ENCODE measurements at places on chromosomes 12 and 14. TPM values are rescaled to one million over a fixed set of nuclear protein-coding genes. Genes with fewer than 3 reads are reported as not detected.

DNA sequence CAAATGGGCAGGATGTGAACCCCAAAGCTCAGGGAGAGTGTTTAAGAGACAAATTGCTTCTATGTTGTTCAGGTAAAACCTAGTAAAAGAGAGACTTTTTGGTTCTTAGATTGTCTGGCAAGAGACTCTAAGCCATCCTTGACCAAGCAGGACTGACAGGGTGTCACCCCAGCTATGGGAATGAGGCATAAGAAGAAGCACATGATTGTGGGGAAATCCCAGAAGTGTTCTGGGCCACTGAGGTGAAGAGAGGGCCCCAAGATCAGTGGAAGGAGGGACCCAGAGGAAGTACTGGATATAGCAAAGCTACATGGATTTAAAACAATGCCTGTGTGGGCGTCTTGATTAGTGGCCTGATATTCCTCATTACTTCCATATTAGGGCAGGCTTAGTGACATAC lies 99.0 kb downstream of the SAMD4A start:
- H3K27ac ChIP-seq, result no peak overlapping the region
- no peak overlapping the region for H3K4me3 ChIP-seq
- H3K36me3 ChIP-seq, result no peaks in the 10 kb centered on the region
- DNase-seq, result no peak
- H3K27me3 ChIP-seq, result peaks cover 50% of the 10 kb centered on the region

Gene RNF212B
- total RNA-seq, result not detected

GRCh38 chr14:99315197-99315596 lies 43.2 kb upstream of the BCL11B start:
- H3K4me1 ChIP-seq, result peaks cover 1% of the 10 kb centered on the region
- no peak overlapping the region for H3K27ac ChIP-seq
- H3K27me3 ChIP-seq, result peaks cover 5% of the 10 kb centered on the region
- no peak overlapping the region for H3K4me3 ChIP-seq
- no peaks in the 10 kb centered on the region for H3K36me3 ChIP-seq
- DNase-seq, result no peak

DNA sequence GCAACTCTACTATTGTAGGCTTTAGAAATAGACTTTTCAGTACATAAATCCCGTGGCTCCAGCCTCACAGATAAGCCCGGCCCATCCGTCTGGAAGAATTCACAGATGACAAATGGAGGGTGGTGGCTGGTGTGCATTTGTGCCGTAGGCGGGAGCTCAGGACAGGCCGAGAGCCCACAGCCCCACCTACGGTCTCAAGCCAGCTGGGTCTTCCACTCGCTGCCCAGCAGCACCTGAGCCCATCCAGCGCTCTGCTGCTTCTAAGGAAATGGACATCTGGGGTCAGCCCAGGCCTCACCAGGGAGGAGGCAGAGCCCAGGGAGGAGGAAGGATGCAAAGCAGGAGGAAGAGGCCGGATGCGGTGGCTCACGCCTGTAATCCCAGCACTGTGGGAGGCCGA lies 72.8 kb downstream of the KIF26A start:
- H3K27me3 ChIP-seq, result no peaks in the 10 kb centered on the region
- no peak for DNase-seq
- H3K27ac ChIP-seq, result no peak overlapping the region
- no peaks in the 10 kb centered on the region for H3K4me1 ChIP-seq
- H3K4me3 ChIP-seq, result no peak overlapping the region
- H3K36me3 ChIP-seq, result no peaks in the 10 kb centered on the region

Gene EMP1
- 4.4 TPM for total RNA-seq

DNA sequence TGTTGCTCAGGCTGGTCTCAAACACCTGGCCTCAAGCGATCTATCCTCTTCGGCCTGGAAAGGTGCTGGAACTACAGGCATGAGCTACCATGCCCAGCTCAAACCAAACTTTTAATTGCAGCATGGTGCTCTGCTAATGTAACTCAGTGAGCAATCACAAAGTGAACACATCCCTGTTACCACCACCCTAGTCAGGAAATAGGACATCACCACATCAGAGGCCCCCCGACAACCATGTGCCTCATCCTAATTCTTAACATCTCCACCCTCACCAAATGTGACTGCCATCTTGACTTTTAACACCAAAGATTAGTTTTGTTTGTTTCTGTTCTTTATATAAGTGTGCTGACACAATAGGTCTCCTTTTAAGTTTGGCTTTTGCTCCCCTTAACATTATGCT lies 22.8 kb upstream of the SDR39U1 start:
- H3K36me3 ChIP-seq, result peaks cover 2% of the 10 kb centered on the region
- no peak for DNase-seq

Gene KERA
- not detected for total RNA-seq

Gene C1QL4
- not detected for total RNA-seq

GRCh38 chr12:21183721-21184275 lies 52.8 kb downstream of the SLCO1B1 start:
- H3K36me3 ChIP-seq, result no peaks in the 10 kb centered on the region
- H3K4me1 ChIP-seq, result no peaks in the 10 kb centered on the region
- H3K27me3 ChIP-seq, result no peaks in the 10 kb centered on the region
- H3K4me3 ChIP-seq, result no peak overlapping the region
- DNase-seq, result no peak

- no peaks in the 10 kb centered on the region for H3K27me3 ChIP-seq
- H3K4me1 ChIP-seq, result peaks cover 5% of the 10 kb centered on the region
- no peak overlapping the region for H3K27ac ChIP-seq
- no peak for DNase-seq
- peaks cover 33% of the 10 kb centered on the region for H3K36me3 ChIP-seq
- no peak overlapping the region for H3K4me3 ChIP-seq
These were observed 15.3 kb downstream of the WDR20 start for GRCh38 chr14:102154821-102155549.

DNA sequence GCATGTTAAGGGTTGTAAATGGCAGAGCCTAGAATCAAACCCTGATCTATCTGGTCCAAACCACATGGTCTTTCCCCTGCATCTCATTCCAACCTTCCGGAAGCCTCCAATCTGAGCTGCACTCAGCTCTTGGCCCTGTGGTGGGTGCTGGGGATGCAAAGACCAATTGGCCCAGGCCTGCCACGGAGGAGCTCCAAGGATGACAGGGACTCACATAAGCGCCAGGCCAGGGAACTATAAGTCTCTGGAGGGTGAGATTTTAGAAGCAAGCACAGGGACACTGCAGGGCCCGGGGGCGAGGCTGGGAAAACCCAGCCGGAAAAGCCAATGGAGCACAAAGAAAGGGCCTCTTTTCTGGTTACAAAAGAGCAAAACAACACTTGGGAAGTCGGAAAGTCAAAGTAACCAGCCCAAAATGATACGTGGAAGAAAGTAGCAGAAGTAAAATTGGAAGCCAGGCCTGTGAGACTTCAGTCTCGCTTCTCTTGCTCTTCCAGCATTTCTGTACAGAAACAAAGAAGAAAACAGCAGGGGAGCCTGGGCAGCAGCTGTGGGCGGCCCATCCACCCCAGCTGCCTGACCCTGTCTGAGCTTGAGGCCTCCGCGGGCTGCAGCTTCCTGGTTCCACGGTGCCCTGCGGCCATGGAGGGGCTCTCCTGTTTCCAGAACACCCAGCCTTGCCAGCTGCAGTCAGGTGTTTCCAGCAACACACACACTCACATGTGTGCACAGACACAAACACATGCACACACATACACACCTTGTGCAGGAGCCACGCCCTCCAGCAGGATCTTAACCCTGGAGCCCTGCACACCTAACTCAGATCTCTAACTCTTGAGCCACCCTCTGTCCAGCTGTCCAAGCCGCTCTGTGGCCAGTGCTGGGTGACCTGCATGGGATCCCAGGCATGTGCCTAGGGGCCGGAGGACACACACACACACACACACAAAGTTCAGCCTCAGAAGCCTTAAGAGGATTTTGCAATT lies 178.2 kb downstream of the BCL11B start:
- H3K27me3 ChIP-seq, result peaks cover 3% of the 10 kb centered on the region
- no peak overlapping the region for H3K4me3 ChIP-seq
- DNase-seq, result no peak
- no peak overlapping the region for H3K27ac ChIP-seq
- no peaks in the 10 kb centered on the region for H3K36me3 ChIP-seq
